ENCODE measurements at places on chromosomes 4 and X.
A peak's percentile ranks its signal among the peaks of the same experiment; 100 is the strongest.

GRCh38 chr4:171561419-171561818, 251.8 kb upstream of the GALNTL6 start:
- DNase-seq = no peak

DNA sequence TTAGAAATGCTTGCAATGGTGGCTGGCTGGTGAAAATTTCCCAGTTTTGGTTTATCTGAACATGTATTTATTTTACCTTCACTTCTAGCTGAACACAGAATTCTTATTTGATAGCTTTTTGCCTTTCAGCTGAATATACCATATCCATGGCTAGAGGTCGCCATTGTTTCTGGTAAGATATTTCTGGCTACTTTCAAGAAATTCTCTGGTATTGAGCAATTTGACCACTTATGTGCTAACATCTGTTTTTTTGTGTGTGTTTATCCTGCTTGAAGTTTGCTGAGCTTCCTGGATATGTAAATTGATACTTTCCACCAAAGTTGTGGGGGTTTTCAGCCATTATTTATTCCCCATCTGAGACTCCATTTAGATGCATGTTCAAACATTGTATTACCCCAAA, 75.4 kb downstream of the FBXW7 start:
- DNase-seq = no peak

- no peak for DNase-seq
Observed at GRCh38 chr4:80189581-80189955, 7.7 kb upstream of the PRDM8 start.

- no peak for DNase-seq
Observed at GRCh38 chrX:128728943-128729342, 676.7 kb upstream of the ACTRT1 start.

DNA sequence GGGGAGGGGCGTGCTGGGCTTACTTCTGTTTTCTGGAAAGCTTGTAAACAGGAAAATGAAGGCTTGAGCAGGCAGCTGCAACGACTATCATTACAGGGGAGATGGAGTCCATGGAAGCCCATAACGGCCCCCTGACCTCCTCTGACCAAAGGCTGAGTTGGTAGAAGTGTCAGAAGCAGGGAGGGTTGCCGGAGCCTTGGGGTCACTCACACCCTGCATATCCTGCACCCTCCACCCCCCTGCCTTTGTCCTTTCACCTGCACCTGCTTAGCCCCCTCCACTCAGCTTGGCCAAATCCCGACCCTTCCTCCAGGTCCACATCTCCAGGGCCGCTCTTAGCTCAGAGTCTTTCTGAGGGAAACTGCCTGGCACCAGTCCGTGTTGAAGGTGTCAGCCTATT, 12.5 kb upstream of the MSX1 start:
- no peak for DNase-seq

- no peak for DNase-seq
Observed at GRCh38 chr4:121801715-121802075, 572 bp downstream of the EXOSC9 start.

DNA sequence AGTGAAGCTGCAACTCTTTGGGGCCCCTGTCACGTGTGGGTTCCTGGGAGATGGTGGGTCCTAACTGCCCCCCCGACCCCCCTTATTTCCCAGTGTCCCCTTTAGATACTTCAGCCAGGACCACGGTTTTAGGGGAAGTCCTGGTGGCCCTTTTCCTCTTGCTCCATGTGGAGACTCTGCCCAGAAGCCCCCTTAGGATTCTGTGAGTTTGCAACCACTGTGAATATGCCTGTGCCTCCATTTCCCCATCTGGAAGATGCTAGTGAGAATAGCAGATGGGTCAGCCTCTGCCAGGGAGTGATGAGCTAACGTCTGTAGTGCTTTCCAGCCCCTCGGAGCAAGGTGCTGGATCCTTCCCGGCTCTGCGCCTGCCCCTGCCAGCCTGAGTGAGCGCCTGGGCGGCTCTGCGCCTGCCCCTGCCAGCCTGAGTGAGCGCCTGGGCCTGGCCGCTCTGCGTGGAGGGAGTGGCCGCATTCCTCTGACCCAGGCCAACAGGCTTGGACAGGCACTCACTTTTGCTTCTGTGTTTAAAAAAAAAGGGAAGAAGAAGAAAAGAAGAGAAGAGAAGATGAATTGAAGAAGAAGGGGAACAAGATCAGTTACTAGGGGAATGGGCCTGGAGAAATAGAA, 6.7 kb upstream of the CITED1 start:
- no peak for DNase-seq

- DNase-seq = no peak
Observed at GRCh38 chr4:929096-929765, 2.9 kb downstream of the GAK start.

- DNase-seq = no peak
Observed at GRCh38 chr4:80393246-80393969, 57.9 kb downstream of the CFAP299 start.

GRCh38 chr4:74097631-74098426, 1.2 kb downstream of the CXCL2 start:
- no peak for DNase-seq

DNA sequence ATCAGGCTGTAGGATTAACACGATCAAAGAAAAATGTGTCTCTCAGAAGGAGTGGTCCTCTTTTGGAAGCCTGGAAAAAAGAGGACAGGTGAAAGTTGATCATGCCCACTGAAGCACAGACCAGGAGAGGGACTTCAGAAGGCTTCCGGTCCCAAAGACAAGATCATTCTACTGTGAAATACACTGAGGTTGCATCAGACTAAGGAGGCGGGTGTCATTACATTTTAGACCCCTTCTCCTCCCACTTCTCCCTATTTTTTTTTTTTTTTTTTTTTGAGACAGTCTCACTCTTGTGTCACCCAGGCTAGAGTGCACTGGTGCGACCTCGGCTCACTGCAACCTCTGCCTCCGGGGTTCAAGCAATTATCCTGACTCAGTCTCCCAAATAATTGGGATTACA, 67.5 kb downstream of the RBM47 start:
- no peak for DNase-seq

DNA sequence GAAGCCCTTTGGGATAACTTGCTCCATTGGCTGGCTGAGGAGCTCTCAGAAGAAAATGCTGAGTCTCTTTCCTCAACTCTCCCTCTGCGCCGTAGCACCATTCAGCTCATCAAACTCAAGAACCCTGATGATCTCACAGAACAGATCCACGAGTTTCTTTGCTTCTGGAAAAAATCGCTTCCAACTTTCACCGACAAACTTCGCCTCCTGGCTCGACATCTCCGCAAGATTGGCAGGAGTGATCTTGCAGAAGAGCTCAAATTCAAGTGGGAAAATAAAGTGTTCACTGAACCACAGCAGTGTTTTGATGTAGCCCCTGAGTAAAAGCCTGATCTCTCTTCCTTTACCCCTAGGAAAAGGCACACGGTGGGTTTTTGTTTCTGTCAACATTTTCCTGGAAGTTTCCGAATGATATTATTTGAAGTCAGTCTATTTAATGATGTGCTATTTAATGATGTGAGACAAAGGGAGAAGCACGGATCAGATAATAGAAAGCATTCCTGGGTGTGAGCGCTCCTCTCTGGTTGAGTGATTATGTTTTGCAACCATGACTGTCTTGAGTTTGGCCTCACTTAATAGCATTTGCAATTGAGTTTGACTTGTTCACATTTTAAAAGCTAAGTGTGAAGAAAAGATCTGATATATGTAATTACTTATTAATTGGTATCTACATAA, 62.2 kb downstream of the DTHD1 start:
- no peak for DNase-seq

- DNase-seq = no peak
Observed at GRCh38 chrX:117973110-117973807, 143.4 kb downstream of the KLHL13 start.

DNA sequence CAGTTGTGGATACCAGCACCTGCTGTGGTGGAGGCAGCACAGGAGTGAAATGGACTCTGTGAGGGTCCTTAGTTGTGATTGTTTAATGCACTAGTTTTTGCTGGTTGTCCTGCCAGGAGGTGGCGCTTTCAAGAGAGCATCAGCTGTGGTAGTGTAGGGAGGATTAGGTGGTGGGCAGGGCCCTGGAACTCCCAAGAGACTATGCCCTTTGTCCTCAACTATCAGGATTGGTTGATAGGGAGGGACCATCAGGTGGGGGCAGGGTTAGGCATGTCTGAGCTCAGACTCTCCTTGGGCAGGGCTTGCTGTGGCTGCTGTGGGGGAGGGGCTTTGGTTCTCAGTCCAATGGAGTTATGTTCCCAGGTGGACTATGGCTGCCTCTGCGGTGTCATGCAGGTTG, 121.9 kb downstream of the RRAGB start:
- no peak for DNase-seq

DNA sequence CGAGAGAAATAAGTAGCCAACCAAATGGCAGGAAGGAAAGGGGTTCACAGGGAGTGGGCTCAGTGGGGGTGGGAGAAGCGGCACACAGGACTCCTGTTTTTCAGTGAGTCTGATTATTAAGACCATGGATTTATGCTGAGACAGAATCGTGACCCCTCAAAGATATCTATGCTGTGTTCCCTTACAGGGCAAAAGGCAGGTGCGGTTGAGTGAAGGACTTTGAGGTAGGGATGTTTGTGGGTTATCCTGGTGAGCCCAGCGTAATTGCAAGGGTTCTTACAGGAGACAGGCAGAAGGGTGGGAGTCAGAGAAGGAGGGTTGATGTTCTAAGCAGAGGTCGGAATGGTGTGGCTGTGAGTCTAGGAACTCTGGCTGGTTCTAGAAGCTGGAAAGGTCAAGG, 73.0 kb downstream of the EVC start:
- no peak for DNase-seq

GRCh38 chr4:72886602-72887001, 182.9 kb downstream of the COX18 start:
- no peak for DNase-seq

- no peak for DNase-seq
Observed at GRCh38 chr4:104022226-104022625, 302.4 kb upstream of the TACR3 start.

GRCh38 chr4:8376361-8377102, 64.0 kb downstream of the ACOX3 start:
- DNase-seq = no peak

GRCh38 chrX:107935664-107936433, 46.3 kb downstream of the TEX13B start:
- no peak for DNase-seq

- DNase-seq = peak; percentile 97
Observed at GRCh38 chr4:41256740-41257256, at the start of gene UCHL1. Gene UCHL1, plus strand, starts transcription at chr4:41256928. Its CDS starts 49 bp downstream, at chr4:41256977.

DNA sequence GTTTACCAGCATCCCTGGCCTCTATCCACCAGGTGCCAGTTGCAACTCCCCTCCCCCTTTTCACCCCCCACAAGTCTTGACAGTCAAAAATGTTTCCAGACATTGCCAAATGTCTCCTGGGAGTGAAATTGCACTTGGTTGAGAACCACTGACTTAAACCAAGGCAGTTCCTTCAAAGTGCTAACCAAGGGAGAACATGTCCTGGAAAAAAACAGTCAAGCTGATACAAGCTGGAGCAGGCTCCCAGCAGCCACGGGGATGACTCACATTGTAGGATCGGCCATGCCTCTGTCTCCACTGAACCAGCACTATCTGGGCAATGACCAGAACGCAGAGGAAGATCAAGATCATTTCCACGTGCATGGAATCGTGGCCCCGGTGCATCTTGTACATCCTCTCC, 11.4 kb downstream of the RNF175 start:
- DNase-seq = no peak

DNA sequence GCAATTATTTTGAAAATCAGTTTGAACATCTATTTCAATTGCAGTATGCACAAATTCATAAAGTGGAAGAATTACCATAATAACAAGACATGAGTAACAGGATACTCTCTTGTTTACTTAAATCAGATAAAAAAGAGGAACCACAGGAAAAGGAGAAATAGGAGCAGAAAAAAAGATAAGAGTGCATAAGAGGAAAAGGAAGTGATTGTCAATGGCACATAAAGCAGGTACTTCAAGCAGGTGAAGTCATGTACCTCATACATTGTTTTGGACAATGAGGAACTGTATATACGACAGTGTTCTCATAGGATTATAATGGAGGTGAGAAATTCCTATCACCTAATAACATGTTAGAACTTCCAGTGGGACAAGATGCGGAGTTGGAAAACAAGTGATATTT, 334.5 kb upstream of the PCDH7 start:
- no peak for DNase-seq

DNA sequence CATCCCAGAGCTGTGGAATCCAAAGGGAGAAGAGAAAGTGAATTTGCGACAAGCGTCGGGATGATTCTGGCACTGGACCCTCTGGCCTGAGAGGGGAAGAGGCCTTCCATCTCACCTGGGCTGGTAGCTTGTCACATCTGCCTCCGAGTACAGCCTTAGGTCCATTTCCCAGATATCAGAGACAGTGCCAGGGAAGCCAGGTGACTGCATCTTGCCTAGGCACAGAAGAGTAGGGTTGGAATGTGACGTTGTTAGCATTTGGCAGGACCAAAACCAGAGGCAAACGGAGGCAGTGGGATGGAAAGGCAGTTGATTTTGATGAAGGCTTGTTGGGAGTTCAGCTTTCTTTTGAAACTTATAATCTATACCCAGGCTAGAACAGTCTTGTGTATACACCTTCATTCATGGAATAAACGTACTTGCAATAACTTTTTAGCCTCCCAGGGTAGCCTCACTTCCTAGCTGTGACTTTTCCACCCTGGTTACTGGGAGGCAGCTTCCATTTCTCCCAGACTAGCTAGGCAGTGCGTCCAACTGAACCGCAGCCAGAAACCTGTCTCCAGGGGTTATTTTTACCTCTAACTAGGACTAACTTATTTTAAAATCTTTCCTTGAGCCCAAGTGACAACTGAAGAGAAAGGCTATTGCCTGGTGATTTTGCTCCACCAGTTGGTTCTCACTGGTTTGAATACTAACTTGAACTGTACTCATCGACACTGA, 5.9 kb downstream of the SOD3 start:
- DNase-seq = no peak

DNA sequence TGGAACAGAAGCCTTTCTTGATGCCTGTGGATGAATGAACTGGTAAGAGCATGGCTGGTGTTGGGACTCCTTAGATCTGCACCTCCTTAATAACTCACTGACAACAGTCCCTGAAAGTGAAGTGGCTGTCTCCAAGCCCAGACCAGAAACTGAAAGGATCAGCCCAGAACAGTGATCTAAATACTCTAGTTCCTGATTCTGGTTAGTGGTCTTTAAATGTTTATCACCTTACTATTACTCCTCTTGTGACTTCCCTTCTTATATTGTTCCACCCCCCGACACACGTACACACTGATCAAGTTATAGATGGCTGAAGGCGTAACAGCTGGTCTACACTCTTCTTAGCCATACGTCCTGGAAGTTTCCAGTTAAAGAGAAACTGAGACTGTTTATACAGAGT, 33.8 kb upstream of the ARMCX2 start:
- no peak for DNase-seq

DNA sequence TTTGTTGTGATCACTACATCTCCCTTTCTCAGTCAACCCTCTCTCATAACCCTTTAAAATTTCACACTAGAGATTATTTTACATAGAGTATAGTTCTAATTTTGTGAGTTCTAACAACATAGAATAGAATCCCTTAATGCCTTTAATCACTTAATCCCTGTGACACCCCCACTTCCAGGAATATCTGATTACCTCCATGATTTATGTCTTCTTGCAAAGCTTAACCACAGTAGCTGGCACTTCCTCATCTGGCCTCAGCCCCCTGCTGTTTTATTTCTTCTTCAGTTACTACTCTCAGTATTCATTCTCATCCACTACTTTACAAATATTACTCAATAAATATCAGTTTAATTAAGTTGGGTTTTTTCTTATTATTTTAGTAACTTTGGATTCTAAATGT, 340.9 kb downstream of the CENPC start:
- peak; percentile 41 for DNase-seq
